Activated CD4-positive, alpha-beta T cell treated with anti-CD3 and anti-CD28 coated beads for 36 hours (primary cell): ENCODE measurements at places on chromosomes 12 and 14. TPM values are rescaled to one million over a fixed set of nuclear protein-coding genes. Genes with fewer than 3 reads are reported as not detected.

Gene KRT72
- 3.2 TPM for total RNA-seq

DNA sequence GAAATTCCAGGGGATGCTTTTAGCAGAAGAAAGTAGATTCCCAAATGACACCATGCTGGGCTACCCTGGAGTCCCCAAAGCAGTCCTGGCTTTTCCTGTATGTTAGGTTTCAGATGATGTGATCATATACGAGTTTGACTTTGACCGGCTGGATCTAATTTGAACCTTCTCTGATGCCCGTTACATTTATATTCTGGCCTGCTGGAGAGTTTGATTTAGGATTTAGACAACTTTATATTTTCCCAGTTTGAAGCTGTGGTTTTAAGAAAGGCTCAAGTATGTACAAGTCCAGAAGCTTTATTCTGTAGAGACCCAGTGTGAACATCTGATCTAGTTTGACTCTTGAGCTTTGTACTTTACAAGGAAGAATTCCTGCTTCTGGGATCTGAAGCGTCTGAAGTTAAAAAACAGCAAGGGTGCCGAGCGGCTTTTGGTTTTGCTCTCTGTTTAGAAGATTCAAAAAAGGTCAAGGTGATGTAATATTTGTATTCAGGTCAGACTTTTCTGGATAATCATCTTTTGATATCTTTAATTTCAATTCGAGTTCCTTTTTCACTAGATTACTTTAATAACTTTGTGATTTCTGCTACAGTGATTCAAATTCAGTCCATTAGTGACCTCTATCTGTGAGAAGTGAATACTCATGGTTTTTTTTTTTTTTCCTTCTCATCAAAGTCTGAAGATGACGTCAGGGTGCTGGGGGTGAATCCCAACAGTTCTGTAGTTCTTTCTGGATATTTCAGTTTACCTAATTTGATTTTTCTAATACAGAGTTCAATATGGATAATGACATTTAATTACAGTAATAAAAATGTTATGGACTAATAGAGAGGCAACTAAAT, 6.3 kb downstream of the FLRT2 start:
- no peak for DNase-seq

GRCh38 chr12:52648012-52648550, 3.9 kb downstream of the KRT2 start:
- DNase-seq, result no peak

DNA sequence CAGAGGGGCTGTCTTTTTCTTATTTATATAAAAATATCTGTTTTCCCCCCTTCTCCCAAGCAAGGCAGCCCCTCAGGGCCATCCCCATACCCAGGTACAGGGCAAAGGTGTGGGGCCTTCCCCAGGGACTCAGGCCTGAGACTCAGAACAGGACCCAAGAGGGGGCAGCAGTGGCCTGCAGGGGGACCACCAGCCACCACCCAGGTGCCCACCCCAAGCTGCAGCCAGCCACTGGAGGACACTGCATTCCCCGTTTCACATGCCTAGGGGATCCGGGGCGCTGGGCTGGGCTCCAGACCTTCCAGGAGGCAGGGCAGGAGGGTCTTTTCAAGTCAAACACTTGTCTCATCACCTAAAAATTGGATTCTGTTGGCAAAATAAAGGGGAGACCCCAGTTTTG, 83.3 kb downstream of the SCARB1 start:
- DNase-seq, result no peak

Gene KIF26A
- 0.21 TPM for total RNA-seq

Gene SIX4
- total RNA-seq, result 0.11 TPM

DNA sequence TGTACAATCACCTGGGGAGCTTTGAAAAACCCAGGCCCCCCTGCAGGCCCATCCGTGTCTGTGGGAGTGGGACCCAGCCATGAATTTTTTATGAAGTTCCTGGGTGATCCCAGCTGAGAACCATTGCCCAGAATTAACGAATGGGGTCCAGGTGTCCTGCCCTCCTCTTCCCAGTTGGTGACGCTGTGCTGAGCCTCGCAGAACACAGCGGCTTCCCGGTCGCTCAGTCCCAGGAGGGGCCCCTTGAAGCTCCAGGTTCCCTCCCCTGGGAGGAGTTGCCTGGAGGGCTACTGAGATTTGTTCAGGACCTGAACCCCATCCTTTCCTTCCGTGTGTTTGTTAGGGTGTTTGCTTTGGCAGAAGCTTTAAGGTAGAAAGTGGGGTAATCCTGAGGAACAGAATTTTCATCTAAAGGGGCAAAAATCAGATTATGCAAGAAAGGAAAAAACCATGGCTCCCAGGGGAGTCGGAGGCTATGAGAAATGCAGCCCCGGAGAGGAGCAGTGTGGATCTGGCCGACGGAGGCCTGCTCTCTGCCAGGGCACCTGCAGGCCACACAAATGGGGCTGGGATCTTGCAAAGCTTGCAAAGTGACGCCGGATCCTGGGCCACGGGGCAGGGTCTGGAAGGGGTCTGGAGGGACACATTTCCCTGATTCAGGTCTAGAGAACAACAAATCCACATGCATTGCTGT, 164.7 kb upstream of the PRMT8 start:
- DNase-seq, result no peak

- no peak for DNase-seq
Measured at GRCh38 chr12:49783917-49784676, 42.7 kb downstream of the TMBIM6 start.

- DNase-seq, result no peak
Measured at GRCh38 chr12:62533755-62534107, 67.1 kb downstream of the MON2 start.

Gene TIGAR
- total RNA-seq, result 8.4 TPM

- DNase-seq, result no peak
Measured at GRCh38 chr12:69679119-69679518, 20.0 kb downstream of the BEST3 start.

Gene NXPH4
- total RNA-seq, result 0.41 TPM

- DNase-seq, result no peak
Measured at GRCh38 chr12:126248871-126249403, 1183.7 kb downstream of the AACS start.

DNA sequence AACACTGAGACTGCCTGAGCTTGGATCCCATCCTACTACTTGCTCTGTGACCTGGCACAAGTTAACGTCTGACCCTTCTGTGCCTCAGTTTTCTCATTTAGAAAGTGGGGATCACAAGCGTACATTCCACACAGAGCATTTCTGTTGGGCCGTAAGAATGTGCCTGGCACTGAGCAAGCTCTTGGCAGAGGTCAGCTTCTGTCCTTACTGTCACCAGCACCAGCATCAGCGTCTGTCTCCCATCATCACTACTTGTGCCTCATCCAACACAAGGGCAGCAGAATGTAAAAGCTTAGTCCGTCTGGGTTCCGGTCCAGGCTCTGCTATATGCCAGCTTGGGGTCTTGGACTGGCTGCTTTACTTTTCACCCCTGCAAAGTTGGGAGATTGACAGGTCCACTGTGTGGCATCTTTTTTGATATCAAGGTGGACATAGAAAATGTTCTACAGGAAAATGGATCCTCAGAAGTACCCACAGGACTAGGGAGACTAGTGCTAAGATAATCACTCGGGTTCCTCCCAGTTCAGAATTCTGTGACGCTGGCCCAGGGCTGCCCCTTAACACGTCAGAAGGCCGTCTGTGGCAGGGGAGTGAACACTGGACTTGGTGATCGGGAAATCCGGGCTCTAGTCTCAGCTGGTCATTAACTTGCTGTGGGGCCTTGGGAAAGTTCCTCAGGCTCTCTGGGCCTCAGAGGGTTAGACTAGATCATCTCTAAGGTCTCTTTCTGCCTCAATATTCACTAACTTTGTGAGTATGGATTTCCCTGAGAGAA, 65.9 kb downstream of the CACNA1C start:
- DNase-seq, result no peak

- no peak for DNase-seq
Measured at GRCh38 chr14:95611293-95611880, 74.8 kb upstream of the TCL1B start.

Gene ERG28
- total RNA-seq, result 19.1 TPM

Gene NKX2-8
- total RNA-seq, result not detected

- no peak for DNase-seq
Measured at GRCh38 chr14:61918998-61919397, 156.8 kb downstream of the SNAPC1 start.

GRCh38 chr12:19437996-19438395, 1.3 kb upstream of the AEBP2 start:
- DNase-seq, result no peak

GRCh38 chr12:4041187-4041885, 168.1 kb upstream of the PARP11 start:
- no peak for DNase-seq

Gene CCER1
- not detected for total RNA-seq
